ENCODE measurements at places on chromosomes 3 and 15. TPM values are rescaled to one million over a fixed set of nuclear protein-coding genes. Genes with fewer than 3 reads are reported as not detected.
A peak's percentile ranks its signal among the peaks of the same experiment; 100 is the strongest.

DNA sequence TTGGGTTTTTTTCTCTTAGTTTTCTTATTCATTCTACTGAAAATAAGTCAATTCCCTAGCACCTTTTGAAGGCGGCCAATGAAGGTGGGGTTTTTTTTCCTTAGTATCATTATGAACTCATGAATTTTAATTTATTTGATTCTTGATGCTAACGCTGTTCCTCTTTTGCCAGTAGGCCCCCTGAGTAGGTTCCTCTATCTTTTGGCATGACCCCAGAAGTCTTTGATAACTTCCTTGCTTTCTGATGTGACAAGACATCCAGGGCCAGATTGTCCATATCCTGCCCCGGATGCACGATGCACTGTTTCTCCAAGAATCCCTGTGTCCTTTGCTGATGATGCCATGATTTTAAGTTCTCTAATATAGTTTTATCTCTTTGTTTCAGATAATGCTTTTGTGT lies 20.6 kb downstream of the LRRK1 start:
- DNase-seq, result no peak
- no peak overlapping the region for H3K4me3 ChIP-seq

GRCh38 chr3:29649815-29650547 lies 369.1 kb downstream of the RBMS3 start:
- H3K27me3 ChIP-seq, result no peaks in the 10 kb centered on the region
- peaks cover 13% of the 10 kb centered on the region for H3K4me1 ChIP-seq
- H3K27ac ChIP-seq, result peak overlapping the region; percentile 12
- no peaks in the 10 kb centered on the region for H3K36me3 ChIP-seq

- H3K4me1 ChIP-seq, result no peaks in the 10 kb centered on the region
- no peaks in the 10 kb centered on the region for H3K36me3 ChIP-seq
- no peak overlapping the region for H3K4me3 ChIP-seq
- H3K27ac ChIP-seq, result no peak overlapping the region
These were observed 54.4 kb downstream of the MYZAP start for GRCh38 chr15:57646087-57646486.

DNA sequence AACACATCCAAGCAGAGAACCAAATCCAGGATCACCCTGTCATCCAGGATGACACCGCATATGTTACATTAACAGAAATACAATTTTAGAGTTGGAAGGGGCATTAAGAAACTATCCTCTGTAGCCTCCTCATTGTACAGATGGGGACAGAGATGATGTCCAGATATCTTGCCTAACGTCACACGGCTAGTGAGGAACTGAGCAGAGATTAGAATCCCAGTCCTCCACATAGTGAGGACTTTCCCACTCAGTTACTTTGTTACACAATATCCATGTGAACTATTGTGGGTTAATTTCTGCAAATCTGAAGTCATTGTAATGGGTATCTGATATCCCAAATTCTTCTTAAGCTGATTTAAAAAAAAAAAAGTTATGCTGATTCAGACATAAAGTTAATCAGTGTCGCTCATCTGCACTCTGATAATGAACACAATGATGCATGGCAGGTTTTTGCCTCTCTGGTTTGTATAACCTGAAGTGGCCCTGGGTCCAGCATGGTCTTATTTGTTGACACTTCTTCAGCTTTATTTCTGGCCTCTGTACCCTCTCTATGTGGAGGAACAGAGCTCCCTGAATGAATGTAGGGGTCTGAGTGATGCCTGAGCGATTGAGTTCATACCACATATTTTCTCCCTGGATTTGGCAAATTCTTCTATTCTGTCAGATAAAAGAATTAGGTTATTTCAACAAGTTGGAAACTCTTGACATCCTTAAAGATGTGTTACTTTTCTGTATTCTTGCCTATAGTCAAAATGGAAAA lies 76.0 kb upstream of the LIMD1 start:
- H3K27ac ChIP-seq, result no peak overlapping the region
- H3K27me3 ChIP-seq, result no peaks in the 10 kb centered on the region
- DNase-seq, result no peak
- peaks cover under 1% of the 10 kb centered on the region for H3K4me1 ChIP-seq
- peaks cover 15% of the 10 kb centered on the region for H3K36me3 ChIP-seq

- H3K27me3 ChIP-seq, result peaks cover 1% of the 10 kb centered on the region
- H3K27ac ChIP-seq, result no peak overlapping the region
- no peak for DNase-seq
These were observed 221.9 kb upstream of the LYSMD4 start for GRCh38 chr15:99955181-99955525.

Gene CAPN3
- total RNA-seq, result 1.8 TPM

Gene C3orf49
- total RNA-seq, result not detected

Gene REC114
- total RNA-seq, result not detected

DNA sequence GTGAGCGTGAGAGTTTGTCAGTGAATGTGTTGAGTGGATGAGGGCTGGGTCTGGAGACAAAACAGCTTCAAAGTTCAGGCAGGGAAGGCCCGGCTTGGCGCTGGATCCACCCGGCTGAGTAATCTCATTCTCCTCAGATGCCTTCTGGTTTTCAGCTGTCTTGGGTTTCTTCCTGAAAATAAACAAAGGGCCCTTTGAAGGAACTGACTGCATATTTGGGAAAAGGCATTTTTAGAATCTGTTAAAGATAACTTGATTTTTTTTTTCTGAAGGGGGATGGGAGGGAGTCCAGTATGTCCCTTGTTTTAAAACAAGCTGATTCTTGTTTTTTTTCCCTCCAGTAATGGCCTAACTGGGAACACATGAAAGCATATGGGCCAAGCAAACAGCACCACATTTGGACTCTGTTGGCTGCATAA lies 86.4 kb downstream of the TIGIT start:
- peak overlapping the region; percentile 63 for H3K4me3 ChIP-seq
- H3K27me3 ChIP-seq, result peaks cover 2% of the 10 kb centered on the region
- H3K27ac ChIP-seq, result no peak overlapping the region
- peak; percentile 78 for DNase-seq

GRCh38 chr15:100216182-100216581 lies 125.6 kb downstream of the ADAMTS17 start:
- H3K27me3 ChIP-seq, result no peaks in the 10 kb centered on the region
- DNase-seq, result no peak
- no peak overlapping the region for H3K27ac ChIP-seq
- H3K4me3 ChIP-seq, result no peak overlapping the region
- no peaks in the 10 kb centered on the region for H3K36me3 ChIP-seq
- no peaks in the 10 kb centered on the region for H3K4me1 ChIP-seq

Gene COLQ
- 0.23 TPM for total RNA-seq

GRCh38 chr15:54345301-54345700 lies 367.1 kb downstream of the UNC13C start:
- no peak for DNase-seq
- no peak overlapping the region for H3K4me3 ChIP-seq
- peaks cover 7% of the 10 kb centered on the region for H3K36me3 ChIP-seq
- no peak overlapping the region for H3K27ac ChIP-seq
- no peaks in the 10 kb centered on the region for H3K4me1 ChIP-seq
- H3K27me3 ChIP-seq, result no peaks in the 10 kb centered on the region

DNA sequence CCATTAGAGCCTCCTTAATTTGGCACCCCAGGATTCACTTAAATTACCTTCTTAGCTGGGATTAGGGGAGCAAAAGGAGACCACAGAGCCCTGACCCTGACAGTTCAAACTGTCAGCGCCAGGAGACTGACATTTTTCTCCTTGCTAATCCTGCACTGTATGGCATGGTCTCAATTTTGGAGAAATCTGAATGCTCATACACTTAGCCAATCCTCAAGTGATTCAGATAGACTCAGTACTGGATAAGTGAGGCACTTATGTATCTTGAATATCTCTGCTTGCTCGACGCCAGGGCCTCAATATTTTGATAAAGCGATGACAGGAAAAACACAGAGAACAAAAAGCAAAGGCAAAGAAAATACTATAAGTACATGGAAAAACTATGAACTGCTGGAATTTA lies 375.9 kb upstream of the WNT5A start:
- H3K27ac ChIP-seq, result no peak overlapping the region
- no peaks in the 10 kb centered on the region for H3K36me3 ChIP-seq
- no peaks in the 10 kb centered on the region for H3K4me1 ChIP-seq
- no peak overlapping the region for H3K4me3 ChIP-seq
- H3K27me3 ChIP-seq, result peaks cover 1% of the 10 kb centered on the region
- DNase-seq, result no peak

Gene MFAP1
- 27.3 TPM for total RNA-seq

Gene SLC25A36
- total RNA-seq, result 30.6 TPM

Gene CHRM5
- total RNA-seq, result not detected

DNA sequence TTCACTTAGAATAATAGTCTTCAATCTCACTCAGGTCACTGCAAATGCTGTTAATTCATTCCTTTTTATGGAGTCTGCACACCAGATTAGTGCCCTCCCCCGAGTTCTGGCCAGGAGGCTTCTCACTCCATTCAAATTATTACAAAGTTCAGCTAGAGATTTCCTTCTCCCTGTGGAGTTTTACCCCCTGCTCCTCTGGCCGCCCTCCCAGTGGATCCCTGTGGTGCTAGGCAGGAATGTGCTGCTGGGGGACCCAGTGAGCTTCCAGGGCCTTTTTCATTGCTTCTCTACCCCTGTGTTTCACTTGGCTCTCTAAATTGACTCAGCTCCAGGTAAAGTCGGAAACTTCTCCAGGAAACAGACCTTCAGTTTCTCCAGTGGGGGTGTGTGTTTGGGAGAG lies 42.7 kb upstream of the CD200R1L start:
- H3K4me3 ChIP-seq, result no peak overlapping the region
- H3K27ac ChIP-seq, result no peak overlapping the region
- no peak for DNase-seq
- H3K4me1 ChIP-seq, result peaks cover 6% of the 10 kb centered on the region
- peaks cover 10% of the 10 kb centered on the region for H3K27me3 ChIP-seq
- no peaks in the 10 kb centered on the region for H3K36me3 ChIP-seq

DNA sequence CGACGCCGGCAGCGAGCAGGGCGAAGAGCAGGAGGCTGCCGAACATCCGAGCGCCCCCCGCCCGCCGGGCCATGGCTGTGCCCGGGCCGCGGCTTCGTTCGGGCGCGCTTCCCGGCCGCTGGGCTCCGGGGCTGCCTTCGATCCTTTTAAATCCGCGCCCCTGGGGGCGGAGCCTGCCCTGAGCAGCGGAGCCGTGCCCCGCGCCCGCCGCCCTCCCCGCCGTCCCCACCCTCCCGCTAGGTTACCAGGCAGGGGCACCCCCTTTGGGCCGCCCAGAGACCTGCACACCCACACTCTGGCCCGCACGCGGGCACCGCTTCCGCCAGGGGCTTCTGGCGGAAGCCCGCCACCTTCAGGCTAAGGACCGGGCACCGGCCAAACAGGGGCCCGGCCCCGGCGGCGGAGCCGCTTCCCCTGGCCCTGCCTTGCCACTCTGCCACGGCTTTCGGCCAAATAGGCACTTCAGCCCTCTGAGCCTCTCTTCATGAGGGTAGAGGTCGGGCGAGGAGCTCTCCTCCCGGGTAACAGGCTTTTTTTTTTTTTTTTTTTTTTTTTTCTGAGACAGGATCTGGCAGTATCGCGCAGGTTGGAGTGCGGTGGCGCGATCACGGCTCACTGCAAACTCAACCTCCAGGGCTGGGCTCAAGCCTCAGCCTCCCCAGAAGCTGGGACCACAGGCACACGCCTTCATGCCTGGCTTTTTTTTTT lies at the start of gene NMB:
Gene NMB, minus strand, starts transcription at position 120 of the 708 bp plus-strand sequence. Its CDS starts 47 bp downstream, at position 73.
- H3K36me3 ChIP-seq, result peaks cover 5% of the 10 kb centered on the region
- DNase-seq, result peak; percentile 59
- peak within 1 kb of the TSS; percentile 74 for H3K4me3 ChIP-seq
- H3K27ac ChIP-seq, result peak within 1 kb of the TSS; percentile 76
- H3K27me3 ChIP-seq, result no peaks in the 10 kb centered on the region

Gene USP3
- total RNA-seq, result 18.0 TPM

- peaks cover 67% of the 10 kb centered on the region for H3K4me1 ChIP-seq
- peaks cover 42% of the 10 kb centered on the region for H3K36me3 ChIP-seq
- H3K27ac ChIP-seq, result peak overlapping the region; percentile 75
- H3K27me3 ChIP-seq, result no peaks in the 10 kb centered on the region
These were observed 32.8 kb downstream of the ZBTB38 start for GRCh38 chr3:141401095-141401494.

DNA sequence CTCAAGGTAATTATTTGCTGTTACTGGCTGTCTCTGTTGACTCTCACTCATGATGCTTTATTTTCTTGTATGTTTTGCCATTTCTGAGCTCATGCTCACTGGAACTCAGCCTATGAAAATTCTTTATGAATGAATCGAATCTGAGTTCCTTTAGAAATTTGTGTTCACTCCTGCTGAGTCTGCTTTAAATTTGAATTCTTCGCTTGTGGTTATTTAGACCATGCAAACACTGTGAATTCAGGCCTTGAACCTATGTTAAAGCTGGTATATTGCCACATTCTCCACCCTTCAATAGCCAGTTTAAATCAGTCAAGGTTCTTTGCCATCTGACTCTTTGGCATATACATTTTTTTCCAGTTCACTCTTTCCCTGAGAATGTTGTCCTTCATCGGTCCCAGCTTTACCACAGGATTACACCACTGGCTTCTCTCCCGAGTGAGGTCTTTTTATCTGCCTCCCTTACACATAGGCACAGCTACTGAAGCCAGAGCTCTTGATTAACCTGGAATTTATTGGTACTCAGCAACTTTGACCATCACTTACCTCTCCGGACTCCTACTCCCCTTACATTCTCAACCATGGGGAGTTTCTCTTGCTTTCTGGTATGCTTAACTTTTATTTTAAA lies 400.6 kb downstream of the VPS13C start:
- H3K4me3 ChIP-seq, result no peak overlapping the region
- no peak overlapping the region for H3K27ac ChIP-seq
- no peaks in the 10 kb centered on the region for H3K27me3 ChIP-seq
- H3K4me1 ChIP-seq, result no peaks in the 10 kb centered on the region
- no peak for DNase-seq

GRCh38 chr15:48625126-48625525 lies 20.4 kb downstream of the FBN1 start:
- no peak for DNase-seq
- peak overlapping the region; percentile 58 for H3K27ac ChIP-seq
- peaks cover 2% of the 10 kb centered on the region for H3K27me3 ChIP-seq
- H3K4me1 ChIP-seq, result peaks cover 92% of the 10 kb centered on the region
- peaks cover 54% of the 10 kb centered on the region for H3K36me3 ChIP-seq
- H3K4me3 ChIP-seq, result no peak overlapping the region

GRCh38 chr15:73647259-73648013 lies 14.2 kb upstream of the NPTN start:
- H3K27ac ChIP-seq, result no peak overlapping the region
- H3K4me3 ChIP-seq, result no peak overlapping the region
- peak; percentile 24 for DNase-seq
- H3K36me3 ChIP-seq, result no peaks in the 10 kb centered on the region
- peaks cover 36% of the 10 kb centered on the region for H3K4me1 ChIP-seq
- peaks cover 5% of the 10 kb centered on the region for H3K27me3 ChIP-seq

DNA sequence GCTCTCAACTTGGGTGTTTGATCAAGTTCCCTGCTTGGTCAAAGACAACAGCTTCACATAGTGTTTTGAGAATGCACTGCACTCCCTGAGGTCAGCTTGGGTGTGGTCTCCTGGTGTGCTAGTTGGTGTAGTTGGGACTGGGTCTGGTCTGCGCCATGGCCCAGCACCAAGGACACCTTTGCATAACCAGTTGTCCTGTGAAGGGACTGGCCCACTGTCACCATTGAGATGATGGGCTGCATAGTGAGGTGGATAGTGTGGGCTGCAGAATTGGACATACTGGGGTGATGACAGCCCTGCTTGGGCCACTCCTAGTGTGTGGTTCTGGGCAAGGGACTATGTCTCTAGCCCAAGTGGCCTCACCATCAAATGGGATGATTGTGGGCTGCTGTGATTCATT lies 9.5 kb downstream of the RPSA start:
- peak overlapping the region; percentile 54 for H3K4me3 ChIP-seq
- peaks cover 37% of the 10 kb centered on the region for H3K36me3 ChIP-seq
- H3K27ac ChIP-seq, result peak overlapping the region; percentile 82
- peaks cover 38% of the 10 kb centered on the region for H3K4me1 ChIP-seq

- no peak overlapping the region for H3K4me3 ChIP-seq
- peaks cover 3% of the 10 kb centered on the region for H3K27me3 ChIP-seq
- DNase-seq, result no peak
- H3K27ac ChIP-seq, result no peak overlapping the region
These were observed 2.3 kb upstream of the OR5K3 start for GRCh38 chr3:98388147-98388546.
